ENCODE measurements at places on chromosomes 5 and 9. TPM values are rescaled to one million over a fixed set of nuclear protein-coding genes. Genes with fewer than 3 reads are reported as not detected.

DNA sequence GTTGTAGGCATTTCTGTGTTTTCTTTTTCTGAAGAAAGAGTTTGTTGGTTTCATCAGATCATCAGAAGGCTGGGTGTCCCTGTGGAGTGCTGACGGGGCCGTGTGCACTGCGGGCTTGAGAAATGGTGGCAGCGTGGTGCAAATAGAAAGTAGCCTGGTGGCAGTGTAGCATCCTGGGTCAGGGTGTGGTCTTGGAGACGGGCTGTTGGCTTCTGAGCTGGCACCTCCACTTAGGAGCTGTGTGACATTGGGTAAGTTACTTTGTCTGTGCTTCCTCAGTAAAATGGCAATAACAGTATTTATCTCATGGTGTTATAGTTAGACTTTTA lies 10.0 kb upstream of the NDST1 start:
- no peak for DNase-seq

GRCh38 chr9:100700689-100701318 lies 122.9 kb downstream of the CAVIN4 start:
- peak; percentile 80 for DNase-seq

- no peak for DNase-seq
Measured at GRCh38 chr5:103010168-103010567, 109.8 kb downstream of the GIN1 start.

DNA sequence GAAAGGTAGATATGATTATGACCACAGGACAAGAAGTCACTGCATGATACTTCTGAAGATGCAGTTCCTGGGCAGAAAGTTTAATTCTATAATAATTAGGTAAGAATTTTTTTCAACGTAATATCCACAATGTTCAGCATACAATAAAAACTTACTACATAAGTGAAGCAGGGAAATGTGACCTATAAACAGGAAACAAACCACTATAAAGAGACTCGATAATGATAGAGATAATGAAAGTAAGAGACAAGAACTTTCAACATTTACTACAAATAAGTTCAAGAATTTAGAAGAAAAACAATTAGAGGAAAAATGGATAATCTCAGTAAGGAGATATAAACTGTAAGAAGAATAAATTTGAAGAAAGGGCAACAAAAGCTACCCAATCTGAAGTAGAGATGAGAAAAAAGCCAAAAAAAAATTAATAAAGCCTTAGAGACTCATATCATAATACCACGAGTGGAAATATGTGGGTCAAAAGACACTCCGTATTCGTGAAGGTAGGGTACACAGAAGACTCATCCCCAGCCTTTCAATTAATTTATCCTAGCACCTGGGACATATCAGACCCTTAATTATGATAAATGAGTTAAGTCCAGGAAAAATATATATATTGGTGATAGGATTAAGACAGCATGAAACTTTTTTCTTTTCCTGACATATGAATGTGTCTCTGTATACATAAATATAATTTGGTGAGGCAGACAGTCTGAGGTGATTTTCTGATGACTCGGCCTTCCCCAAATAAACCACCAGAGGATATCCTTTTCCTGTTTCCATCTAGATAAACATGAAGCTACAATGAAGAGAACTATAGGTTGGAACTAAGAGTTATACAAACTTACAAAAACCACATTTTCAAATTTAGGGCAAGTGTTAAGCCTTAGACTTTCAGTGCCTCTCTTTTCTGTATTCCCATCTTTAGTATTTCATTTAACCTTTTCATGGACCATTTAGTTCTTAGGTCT lies 120.4 kb downstream of the RAPGEF6 start:
- DNase-seq = no peak

Gene PLAC8L1
- not detected for total RNA-seq

DNA sequence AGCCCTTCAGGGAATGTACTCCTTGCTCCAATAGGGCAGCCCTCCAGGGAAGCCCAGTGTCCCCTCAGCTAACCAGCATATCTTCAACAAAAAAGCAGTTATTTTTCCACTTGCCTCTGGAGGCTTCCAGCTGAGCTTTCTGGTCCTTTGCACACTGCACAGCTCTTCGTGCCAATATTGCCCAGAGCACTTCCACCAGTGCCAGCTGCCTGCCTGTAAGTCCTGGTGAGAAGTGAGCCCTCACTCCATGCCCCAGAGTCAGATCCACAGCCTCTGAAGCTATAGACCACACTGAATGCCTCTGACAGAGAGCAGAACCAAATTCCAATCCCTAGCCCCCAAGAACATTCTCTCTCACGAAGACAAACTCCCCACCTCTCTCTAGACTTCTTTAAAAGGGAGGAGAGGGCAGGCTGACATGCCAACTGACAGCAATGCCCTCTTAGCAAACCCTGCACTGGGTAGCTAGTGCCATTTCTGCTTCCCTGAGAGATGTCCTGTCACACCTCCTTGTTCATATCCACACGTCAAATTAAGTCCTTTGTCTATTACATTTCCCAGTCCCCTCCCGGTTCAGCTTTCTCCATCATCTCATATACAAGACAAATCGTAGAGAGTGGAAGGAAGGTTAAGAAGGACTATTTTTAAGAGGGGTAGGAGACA lies 12.7 kb upstream of the HEXB start:
- no peak for DNase-seq

Gene SOX30
- total RNA-seq = 0.15 TPM

DNA sequence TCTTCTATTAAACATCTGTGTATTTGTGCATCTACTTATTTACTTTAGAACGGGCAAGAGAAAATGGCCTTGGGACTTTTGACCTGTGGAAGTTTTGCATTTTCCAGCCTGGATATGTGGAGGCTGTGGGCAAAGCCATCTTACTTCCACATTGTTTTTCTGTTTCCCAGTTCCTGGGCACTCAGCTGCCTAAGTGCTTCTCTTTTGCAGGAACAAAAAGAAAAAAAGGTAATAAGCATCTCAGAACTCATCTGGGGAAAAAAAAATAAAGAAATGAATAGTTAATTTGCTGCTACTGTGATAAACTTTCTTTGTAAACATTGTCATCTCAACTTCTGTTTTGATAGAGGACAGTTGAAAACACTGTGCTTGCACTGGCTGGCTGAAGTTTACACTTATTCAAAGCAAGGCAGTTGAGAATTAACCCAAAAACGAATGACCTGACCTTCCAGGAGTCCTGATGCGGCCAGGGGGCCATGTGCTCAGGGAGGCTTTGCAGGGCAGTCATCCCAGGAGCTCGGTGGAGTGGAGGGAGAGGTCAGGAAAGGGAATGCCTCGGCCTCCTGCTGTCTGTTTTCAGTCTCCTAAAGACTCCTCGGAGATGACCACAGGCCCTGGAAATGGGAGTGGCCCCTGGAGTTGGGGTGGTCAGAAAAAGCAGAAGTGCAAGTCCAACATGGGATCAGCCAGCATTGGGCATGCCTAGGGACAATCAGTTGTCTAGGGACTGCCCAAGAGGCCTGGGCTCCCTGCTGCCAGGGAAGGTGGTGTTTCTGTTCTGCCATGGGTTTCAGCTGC lies 75.5 kb downstream of the RAI14 start:
- no peak for DNase-seq

Gene ROPN1L
- not detected for total RNA-seq

Gene RGS7BP
- not detected for total RNA-seq

DNA sequence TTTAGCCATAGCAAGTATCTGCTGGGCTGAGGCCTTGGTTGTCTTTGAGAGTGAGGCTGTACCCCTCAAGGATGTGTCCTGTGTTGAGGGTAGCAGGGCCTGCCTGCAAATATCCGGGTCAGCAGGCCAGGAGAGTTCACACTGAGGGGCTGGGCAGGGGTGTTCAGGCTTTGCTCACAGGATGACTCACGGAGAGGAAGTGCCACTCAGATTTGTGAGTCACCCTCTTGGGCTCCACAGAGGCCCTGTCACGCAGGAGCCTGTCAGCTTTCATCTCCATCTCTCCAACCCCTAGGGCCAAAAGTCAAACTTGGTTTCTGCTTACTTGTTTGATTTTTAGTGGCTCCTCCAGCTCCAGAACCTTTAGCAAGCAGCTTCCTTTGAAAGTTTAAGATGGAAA lies 211.5 kb downstream of the SEC61B start:
- peak; percentile 41 for DNase-seq

Gene FEM1C
- 6.7 TPM for total RNA-seq

GRCh38 chr9:3205421-3206095 lies 320.2 kb downstream of the RFX3 start:
- DNase-seq = no peak

DNA sequence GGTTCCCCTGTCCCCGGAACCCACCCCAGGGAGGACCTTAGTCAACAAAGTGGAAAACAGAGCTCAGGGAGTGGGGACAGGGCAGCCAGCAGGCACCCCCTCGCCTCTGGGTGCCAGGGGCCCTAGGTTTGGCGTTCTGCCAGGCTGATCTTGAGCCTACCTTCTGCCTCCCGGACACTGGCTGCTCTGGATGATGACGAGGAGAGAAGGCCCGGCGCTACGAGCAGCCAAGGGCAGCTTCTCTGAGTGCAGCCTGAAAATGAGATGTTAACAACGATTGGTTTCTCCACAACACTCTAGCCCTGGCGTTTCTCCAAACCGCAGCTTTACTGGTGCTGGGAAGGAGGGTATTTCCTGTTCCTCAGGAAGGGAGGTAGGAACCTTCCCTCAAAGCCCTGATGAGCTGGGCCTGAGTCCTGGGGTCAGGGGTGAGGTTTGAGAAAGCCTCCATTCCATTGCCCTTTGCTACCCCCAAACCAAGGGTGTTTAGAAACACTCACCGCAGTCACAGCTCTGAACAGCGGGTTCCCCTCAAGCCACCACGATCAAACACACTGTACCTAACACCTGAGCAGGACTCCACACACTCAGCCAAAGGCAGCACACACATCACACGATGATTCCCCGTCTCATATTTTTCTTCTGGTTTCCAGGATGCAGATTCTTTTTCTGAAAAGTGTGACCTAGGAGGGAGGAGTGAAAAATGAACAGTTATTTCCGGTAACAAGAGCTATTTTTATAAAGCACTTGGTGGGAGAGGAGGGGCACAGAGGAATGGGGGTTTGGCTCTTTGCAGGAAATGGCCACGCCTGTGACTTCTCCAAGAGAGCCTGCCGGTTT lies at the start of gene STING1:
TSS of gene STING1 (minus strand) at position 709 of the 840 bp plus-strand sequence. CDS start 1,054 bp downstream, outside the sequence.
- DNase-seq = peak; percentile 99

GRCh38 chr5:127942246-127943060 lies 141.1 kb upstream of the SLC12A2 start:
- peak; percentile 50 for DNase-seq

Gene YTHDC2
- total RNA-seq = 9.3 TPM

GRCh38 chr5:60651872-60652620 lies 47.9 kb downstream of the DEPDC1B start:
- no peak for DNase-seq

GRCh38 chr9:21336457-21336856 lies 1.3 kb upstream of the KLHL9 start:
- DNase-seq = peak; percentile 47

Gene SLC45A2
- total RNA-seq = not detected

- no peak for DNase-seq
Measured at GRCh38 chr9:126788046-126788445, 16.8 kb upstream of the ZBTB43 start.

Gene TICAM2
- not detected for total RNA-seq

DNA sequence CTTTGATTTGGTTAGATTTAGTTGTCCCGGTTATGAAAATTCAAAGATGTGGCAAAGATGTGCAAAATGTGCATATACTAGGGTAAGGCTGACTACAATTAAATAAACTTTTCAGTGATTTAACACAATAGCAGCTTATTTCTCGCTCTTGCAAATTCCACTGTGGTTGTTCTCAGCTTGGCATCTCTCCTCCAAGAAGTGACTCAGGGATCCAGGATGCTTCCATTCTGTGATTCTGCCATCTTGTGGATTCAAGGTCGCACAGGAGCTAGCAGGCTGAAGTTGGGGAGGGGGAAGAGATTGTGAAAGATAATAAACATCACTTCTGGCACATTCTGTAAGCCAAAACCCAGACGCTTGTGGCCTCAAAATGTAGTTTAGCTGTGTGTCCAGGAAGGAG lies 60.1 kb upstream of the TGFBR1 start:
- no peak for DNase-seq

DNA sequence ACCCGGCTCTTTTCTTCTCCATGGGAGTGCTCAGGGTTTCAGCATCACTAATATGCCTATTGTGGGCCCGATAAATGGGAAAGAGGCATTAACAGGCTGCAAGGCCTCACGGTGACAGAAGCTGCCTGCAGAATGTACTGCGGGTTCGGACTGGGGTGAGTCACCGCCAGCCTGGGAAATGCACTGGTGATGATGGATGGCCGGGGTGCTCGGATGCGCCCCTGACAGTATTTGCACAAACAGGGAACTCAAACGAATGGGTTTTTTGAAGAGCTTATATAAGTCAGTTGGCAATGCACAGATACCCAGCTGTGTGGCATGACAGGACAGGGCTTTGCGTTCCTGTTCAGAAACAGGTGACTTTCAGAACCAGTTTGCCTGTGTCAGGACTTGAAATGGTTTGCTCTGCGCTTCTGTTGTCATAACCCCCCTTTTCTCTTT lies 42.0 kb upstream of the PITX1 start:
- no peak for DNase-seq

Gene TLR4
- total RNA-seq = 4.3 TPM

GRCh38 chr5:134634227-134634626 lies 1.6 kb upstream of the SAR1B start:
- DNase-seq = no peak

GRCh38 chr5:179959641-179960040 lies 51.9 kb upstream of the TBC1D9B start:
- no peak for DNase-seq

GRCh38 chr9:108272349-108272899 lies 583.4 kb downstream of the ACTL7B start:
- DNase-seq = peak; percentile 84

- DNase-seq = no peak
Measured at GRCh38 chr5:54799645-54800044, 185.7 kb downstream of the ESM1 start.

- peak; percentile 76 for DNase-seq
Measured at GRCh38 chr9:75889977-75890471, 449 bp upstream of the PCSK5 start.

DNA sequence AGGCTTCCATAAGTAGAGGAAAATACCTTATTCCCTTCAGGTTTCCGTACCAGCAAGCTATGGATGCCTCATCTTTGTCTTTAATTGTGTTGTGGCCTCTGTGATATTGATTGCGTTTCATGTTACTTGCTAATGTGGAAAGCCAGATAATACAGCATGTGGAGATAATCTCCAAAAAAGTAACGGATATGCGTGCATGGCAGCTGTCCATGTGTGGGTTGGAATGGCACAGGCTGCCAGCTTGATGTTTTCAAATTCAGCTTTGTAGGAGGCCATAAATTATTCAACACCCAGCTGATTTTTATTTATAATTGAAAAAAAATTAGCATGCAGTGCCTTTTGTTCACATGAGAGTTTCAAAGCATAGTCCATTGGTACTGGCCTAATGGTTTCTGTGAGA lies 144.9 kb downstream of the GIN1 start:
- DNase-seq = no peak

- peak; percentile 79 for DNase-seq
Measured at GRCh38 chr5:143355710-143356109, 47.8 kb downstream of the NR3C1 start.

Gene TEX53
- not detected for total RNA-seq

- DNase-seq = no peak
Measured at GRCh38 chr9:110291921-110292557, 35.7 kb upstream of the TXN start.

Gene EQTN
- 0.18 TPM for total RNA-seq

- peak; percentile 69 for DNase-seq
Measured at GRCh38 chr5:64612344-64612961, 77.8 kb upstream of the SHISAL2B start.

Gene F2R
- 30.3 TPM for total RNA-seq

Gene SV2C
- 0.05 TPM for total RNA-seq
